ENCODE measurements at places on chromosomes 6 and 20.

DNA sequence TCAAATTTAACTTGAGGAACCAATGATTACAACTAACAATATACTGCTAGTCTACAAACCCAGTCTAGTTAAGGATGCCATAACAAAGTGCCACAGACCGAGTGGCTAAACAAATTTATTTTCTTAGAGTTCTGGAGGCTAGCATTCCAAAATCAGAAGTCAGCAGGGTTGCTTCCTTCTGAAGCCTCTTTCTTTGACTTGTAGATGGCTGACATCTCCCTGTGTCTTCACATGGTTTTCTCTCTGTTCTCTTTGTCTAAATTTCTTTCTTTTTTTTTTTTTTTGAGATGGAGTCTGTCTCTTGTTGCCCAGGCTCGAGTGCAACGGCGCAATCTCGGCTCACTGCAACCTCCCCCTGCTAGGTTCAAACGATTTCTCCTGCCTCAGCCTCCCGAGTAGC is 56.1 kb downstream of the NCOA3 start:
- no peak for DNase-seq

- DNase-seq: no peak
Measured at GRCh38 chr6:54050750-54051149, 60.5 kb upstream of the MLIP start.

- no peak for DNase-seq
Measured at GRCh38 chr6:169215201-169215681, 38.4 kb downstream of the THBS2 start.

DNA sequence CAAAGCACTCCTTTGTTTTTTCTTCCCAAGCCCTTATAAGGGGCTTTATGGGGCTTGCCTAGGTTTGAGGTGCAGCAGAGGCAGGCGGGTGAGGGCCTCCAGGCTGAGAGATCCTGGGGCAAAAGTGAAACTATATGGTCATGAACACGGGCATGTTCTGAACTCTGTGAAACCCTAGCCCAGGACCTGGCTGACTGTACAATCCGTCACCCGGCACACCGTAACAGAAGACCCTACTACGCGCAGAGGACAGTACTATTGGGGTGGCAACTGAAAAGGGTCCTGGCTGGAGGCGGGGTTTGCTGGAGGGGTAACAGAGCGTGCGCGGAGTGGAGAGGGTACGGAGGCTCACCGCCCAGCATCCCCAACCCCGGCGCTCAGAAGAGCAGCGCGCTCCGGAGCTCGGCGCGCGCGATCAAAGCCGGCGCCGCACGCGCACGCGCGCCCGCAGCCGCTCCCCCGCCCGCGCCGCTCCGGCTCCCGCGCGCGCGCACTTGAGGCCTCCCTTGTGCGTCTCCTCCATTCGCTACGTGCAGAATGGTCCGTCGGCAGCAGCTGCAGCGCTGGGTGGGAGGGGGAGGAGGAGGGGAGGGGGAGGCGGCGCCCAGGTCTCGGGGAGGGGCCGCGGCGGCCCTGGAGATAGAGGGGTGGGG is 54.2 kb downstream of the MRPL14 start:
- peak; percentile 78 for DNase-seq

DNA sequence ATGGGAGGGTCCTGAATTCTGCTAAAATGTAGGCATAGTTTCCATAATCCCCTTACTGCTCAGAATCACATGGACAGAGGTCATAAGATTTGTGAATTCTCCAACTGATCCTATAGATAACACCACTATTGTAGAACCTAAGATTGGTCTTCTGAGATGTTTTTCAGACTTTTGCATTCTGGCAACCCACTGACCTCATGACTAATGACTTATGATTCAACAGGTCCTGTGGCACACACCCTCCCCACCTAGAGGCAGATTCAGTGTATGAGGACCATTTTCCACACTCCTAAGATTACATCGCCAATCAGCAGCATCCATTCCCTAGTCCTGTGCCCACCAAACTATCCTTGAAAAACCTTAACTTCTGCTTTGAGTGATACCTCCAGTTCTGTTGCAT is 207.2 kb downstream of the BTBD9 start:
- DNase-seq: no peak

All from stimulated activated CD8-positive, alpha-beta memory T cell treated with anti-CD3 and anti-CD28 coated beads, Interleukin-2, amount 100 ng/mL, for 48 hours (primary cell).